ENCODE measurements at places on chromosomes 16 and 17.

DNA sequence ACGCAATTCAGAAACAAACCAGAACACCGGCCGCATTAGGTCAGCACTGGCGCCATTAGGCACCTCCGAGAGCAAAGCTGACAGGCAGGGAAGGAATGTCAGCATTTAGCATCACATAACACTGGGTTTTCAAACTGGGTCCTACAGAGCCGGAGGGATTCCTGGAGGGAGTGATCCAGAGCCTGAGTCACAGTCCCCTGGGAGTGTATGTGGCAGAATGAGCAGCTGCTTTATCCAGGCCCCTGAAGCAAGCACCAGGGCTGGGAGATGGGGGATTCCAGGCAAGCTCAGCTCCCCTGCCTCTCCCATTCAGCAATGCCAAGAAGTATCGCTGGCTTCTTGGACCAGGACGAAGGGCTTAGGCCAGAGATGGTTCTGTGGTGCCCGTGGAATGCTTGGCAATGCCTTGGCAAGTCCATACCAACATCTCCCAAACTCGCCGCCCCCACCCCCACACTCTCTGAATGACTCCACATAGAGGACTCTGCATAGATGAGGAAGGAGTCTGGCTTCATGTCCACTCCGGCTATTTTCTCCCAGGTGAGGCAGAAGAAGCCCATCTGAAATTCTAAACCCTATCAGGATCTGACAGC, 20.4 kb downstream of the GAS7 start:
- no peak for DNase-seq

DNA sequence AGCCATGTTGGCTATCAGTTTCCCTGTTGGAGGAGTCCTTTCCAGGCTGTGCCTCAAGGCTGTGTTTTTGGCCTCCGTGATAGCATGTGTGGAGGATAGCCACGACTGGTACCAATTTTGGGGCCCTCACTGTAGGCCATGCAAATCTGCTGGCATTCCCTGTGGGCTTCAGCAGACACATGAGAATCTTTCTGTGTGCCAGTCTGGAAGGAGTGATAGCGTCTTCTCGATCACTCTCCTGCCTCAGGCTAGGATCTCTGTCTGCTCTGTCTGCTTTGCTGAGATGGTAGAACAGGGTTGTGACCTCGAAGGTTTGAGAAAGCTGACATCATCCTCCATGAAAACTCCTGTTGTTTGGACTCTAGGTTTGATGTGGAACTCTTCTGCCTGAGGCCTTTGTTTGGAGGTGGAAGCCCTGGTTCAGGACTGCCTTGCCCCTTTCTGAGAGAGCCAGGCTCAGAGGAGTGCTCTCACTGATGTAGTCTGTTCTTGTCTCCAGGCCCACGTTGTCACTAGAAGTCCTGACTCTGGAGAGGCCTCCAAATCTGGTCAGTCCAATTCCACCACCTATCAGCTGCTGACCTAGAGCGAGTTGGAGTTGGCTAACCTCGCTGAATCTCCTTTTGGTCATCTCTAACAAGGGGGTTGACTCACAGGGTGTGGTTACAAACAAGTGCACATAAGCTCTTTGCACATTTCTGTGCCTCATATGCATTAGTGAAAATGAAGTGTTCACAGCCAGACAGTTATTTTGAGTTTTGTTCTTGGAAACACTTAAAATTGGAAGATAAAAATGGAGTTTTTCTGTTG, 12.1 kb upstream of the EDC4 start:
- DNase-seq, result no peak

DNA sequence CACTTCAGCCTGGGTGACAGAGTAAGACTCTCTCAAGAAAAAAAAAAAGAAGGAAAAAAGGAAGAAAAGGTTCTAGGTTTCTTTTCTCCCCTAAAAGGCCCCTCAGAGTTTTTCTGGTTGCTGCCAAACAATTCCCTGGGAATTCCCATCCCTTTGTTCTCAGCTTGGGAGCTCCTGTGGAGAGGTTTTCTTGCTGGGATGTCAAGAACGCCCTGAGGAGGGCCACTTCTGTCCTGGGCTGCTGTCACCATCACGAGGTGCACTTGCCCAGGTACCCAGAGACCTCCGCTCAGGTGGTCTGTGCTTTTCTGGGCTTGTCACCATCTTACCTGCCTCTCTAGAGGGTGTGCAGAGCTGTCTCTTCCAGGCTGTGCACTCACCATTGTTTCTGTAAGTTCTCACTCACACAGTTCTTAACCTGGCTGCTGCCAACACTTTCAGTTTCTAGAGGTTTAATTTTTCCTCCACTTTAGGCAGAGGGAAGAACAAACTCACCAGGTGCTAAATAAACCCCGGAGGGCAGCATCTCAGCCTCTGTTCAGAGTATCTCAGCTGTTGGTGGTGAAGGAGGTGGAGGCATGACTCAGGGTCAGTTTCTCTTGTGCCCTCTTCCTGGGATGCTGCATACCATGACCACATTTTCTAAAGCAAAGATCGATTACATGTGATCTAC, 2.4 kb upstream of the COX6A2 start:
- DNase-seq, result no peak

DNA sequence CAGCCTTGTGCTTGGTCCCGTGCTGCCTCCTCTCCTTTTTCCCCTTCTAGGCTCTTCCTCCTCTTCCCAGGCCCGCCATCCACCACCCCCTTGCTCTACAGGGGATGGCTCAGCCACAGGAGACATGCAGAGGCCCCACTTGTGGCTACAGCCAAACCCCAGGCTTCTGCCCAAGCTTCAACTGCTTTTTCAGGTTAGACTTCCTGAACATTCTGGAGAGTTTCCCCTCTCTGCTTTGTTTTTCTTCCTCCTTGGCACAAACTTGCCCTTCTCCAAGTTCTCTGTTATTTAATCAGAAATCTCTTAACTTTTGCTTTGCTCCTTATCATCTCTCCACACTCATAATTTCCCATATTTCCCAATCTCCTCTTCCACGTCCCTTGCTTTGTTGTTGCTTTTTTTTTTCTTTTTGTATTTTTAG, 18.3 kb upstream of the HAS3 start:
- DNase-seq, result no peak

DNA sequence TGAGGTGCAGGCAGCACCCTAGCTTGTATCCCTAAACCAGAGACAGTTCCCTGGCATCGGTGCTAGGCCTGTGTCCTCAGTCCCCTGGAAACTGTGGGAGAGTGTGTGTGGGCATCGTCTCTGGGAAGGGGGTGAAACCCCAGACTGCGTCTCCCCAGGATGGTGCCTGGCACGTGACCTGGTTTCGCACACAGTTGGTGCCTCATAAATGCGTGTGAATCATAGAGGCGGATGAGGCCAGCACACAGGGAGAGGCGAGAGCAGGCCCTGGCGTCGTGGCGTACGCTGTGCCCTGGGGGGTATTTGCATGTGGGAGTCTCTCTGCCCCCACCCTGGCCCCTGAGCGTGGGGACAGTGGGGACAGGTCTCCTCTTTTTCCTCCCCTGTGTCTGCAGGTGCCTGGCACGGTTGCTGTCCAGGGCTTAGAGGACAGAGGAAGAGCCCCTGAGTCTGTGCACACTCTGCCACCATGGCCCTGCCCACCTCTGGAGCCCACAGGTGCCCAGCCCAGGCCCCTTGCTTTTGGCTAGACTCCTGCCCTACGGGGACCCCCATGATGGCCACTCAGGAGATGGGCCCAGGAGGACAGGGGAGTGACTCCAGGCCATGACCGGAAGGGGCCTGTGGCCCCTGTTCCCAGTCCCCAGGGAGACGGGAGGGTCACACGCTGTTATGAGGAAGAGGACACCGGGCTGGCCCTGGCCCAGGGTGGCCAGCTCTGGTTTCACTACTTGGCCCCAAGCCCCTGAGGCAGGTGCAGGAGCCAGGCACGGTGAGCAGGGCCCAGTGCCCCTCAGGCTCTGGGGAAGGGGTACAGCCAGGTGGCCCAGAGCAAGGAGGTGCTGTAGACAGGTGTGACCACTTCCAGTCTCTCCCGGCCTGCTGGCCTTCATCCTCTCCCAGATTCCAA, 1.3 kb upstream of the FSCN2 start:
- DNase-seq, result no peak

- DNase-seq, result no peak
Observed at GRCh38 chr17:1989135-1989534, 36.0 kb downstream of the RTN4RL1 start.

DNA sequence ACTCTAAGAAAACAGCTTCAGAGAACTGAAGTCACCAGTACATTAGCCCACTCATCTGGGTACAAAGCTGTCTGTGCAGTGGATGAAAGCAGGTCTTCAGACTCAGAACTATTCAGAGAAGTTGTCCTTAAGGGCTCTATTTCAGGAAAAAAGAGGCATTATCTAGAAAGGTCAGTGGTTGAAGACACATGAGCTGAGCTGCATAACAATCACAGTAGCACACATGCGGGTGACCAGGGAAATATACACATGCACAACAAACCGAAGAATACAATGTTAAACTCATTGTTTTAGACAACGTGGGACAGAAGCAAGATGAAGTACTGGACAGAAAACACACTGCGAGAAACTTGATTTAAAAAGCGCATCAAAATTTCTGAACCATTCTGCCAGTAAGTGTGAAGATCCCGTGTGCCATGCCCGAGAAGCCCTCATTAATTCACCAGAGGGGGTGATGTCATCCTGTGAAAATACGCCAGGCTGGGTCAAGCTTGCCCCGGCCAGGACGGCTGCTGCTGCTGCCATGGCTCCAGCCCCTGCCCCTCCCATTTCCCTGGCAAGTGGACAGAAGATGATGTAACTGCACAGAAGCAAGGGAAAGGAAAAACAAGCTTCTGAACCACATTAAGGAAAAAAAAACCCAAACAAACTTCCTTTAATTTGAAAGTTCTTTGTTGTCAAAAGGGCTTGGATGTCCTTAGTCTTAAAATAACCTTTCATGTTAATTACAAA, 10.1 kb downstream of the DYNC1LI2 start:
- no peak for DNase-seq

- no peak for DNase-seq
Observed at GRCh38 chr16:11689031-11689840, 21.0 kb downstream of the SNN start.

DNA sequence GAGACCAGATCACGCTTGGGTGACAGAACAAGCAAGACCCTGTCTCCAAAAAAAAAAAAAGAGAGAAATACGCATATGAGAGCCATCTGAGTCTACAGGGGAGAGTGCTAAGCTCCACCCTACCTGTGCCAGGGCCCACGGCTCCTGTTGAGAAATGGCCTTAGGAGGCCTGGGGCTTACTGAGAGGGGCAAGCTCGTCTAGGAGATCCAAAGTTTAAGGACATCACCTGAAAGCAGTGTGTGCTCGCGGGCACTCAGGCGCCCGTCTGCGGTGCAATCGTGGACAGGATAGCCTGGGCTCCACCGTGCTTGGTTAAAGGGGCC, 14.5 kb upstream of the BAIAP2 start:
- no peak for DNase-seq

- peak; percentile 61 for DNase-seq
Observed at GRCh38 chr17:45021607-45022287, 29.7 kb downstream of the DCAKD start.

DNA sequence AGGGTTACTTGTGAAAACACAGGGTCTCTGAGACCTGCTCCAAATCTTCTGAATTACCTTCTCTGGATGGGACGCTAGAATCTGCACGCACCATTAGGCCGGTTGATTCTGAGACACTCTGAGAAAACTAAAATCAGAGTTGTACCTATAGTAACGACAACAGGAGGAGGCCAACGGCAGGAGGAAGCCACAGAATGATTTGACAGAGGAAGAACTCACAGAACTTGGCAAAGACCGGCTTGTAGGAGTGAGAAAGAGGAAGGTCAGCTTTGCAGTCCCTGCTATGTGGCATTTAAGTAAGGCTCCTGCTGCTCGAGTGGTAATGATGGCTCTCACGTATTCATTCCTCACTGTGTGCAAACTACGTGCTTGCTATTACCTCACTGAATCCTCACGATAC, 483.0 kb downstream of the TMEM114 start:
- no peak for DNase-seq

- DNase-seq, result no peak
Observed at GRCh38 chr16:20311548-20311947, 15.8 kb downstream of the GP2 start.

GRCh38 chr17:75012346-75013091, at the start of gene MRPL58:
Gene MRPL58 (plus strand): TSS chr17:75012670. CDS start chr17:75012687, 17 bp downstream.
- peak; percentile 75 for DNase-seq

- DNase-seq, result no peak
Observed at GRCh38 chr16:88353232-88353631, 29.5 kb upstream of the ZNF469 start.

DNA sequence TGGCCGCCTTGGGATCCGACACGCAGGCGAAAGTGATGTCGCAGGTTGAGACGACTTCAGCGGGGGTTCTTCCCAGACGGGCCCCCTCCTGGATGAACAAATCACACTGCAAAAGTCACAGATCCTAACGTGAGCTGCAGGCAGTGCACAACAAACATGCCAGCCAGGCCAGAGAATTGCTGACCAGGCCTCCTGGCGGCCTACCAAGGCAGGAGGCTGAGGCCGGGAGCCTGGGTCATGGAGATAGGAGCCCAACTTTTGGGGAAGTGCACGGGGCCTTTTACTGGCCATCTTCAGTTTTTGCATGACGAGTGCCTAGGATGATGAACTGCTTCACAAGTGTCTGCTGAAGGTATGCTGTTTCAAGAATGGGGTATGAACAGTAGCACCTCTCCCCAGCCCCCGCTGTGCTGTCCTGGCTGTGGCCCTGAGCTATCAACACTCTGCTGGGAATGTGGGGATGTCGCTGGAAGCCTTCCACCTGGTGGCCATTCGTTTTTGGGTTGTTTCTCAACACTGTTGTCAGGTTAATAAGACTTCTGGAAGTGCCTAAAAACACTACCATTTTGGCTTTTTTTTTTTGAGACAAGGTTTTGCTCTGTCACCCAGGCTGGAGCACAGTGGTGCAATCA, 12.2 kb upstream of the ROGDI start:
- no peak for DNase-seq

- DNase-seq, result no peak
Observed at GRCh38 chr16:75445298-75445697, 12.0 kb upstream of the CFDP1 start.

- DNase-seq, result no peak
Observed at GRCh38 chr16:84746875-84747274, 47.1 kb downstream of the USP10 start.

DNA sequence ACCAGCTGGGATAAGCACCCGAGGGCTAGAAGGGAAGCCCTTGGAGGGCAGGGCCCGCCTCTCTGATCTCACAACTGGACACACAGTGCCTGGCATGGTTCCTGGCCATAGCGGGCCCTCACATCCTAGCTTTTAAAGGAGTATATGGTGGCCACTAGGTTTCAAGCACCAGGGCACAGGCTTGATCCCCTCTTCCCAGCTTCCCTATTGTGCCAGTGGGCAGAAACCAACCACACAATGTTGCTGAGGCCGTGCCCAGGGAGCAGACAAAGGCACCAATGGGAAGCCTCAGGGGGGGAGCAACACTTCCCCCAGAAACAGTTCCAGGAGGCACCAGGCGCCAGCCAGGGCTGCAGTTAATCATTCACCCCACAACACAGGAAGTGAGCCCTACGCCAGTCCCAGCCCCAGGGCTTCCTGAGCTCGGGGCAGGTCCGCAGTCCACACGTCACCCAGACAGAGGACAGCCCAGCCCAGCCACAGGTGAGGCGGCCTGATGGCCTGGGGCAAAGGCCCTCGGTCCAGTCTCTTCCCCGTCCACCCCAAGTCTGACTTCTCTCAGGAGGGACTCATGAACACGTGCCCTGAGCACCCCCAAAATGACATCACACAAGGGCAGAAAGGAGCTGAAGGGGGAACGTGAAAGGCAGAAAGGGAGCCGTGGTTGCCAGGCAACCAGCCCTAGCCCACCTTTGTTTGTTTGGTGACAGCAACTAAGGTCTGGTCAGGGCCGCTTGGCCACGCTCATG, 12.8 kb downstream of the SMIM5 start:
- DNase-seq, result no peak

GRCh38 chr17:21177854-21178600, 35.9 kb downstream of the TMEM11 start:
- no peak for DNase-seq

- DNase-seq, result no peak
Observed at GRCh38 chr17:55053855-55054254, 85.3 kb downstream of the STXBP4 start.

GRCh38 chr17:68238164-68238870, 9.5 kb upstream of the AMZ2 start:
- no peak for DNase-seq

Measured in NCI-H1048 (cell line).